ENCODE measurements at places on chromosomes 2 and 18.
A peak's percentile ranks its signal among the peaks of the same experiment; 100 is the strongest.

- DNase-seq: no peak
These were observed 14.4 kb upstream of the RPE start for GRCh38 chr2:209988010-209988409.

DNA sequence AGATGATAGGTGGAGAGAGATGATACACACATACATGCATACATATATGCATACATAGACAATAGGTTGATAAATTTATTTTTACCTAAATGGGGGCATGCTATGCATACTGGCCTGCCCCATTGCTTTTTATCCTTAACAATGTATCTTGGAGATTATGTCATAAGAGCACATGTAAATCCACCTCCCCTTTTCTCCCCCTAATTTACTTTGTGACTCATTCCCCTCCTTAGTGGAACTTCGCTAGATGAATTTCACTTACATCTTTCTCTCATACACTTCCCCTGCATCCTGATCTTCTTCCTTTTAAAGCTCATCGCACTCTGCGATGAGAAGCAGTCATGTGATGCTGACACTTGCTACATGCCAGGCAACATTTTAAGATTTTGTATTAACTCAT is 223.6 kb downstream of the C1D start:
- no peak for DNase-seq

GRCh38 chr2:24452502-24452885 is 38.6 kb upstream of the NCOA1 start:
- DNase-seq: no peak

- no peak for DNase-seq
These were observed 27.4 kb downstream of the NEMP2 start for GRCh38 chr2:190507135-190507534.

DNA sequence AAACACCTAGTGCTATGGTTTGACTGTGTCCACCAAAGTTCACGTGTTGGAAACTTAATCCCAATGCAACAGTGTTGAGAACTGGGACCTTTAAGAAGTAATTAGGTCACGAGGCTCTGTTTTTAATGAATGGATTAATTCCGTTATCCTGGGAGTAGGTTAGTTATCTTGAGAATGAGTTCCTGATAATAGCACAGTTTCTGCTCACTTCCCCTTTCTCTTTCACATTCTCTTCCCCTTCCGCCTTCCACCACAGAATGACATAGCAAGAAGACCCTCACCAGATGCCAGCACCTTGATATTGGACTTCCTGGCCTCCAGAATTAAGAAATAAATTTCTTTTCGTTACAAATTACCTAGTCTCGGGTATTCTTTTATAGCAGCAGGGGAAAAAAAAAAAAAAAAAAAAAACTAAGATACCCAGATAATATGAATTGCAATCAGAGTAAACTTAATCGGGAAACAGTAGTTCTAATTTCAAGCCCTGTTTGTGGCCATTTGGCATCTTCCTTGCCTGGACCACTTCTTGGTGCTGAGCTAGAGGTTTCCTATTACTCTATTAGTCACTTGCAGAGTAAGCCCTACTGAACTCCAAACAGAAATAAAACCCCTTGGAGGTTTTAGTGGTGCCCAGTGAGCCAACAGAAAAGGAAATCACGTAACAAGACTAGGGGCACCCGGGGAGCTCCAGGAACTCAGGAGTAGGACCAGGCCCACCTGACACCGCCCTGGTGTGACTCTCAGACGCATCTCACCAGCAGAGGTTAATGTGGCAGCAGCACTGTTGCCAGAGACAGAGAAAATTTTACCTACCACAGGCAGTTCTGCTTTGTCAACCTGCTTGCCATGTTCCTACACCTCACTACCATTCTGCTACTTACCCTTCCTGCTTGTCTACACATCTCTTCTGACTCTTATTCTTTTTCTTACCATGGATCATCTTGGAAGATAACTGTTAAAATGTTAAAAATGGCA is 147.6 kb upstream of the CAB39 start:
- DNase-seq: peak; percentile 22

- peak; percentile 91 for DNase-seq
These were observed 27.0 kb upstream of the CASP8 start for GRCh38 chr2:201233192-201233811.

DNA sequence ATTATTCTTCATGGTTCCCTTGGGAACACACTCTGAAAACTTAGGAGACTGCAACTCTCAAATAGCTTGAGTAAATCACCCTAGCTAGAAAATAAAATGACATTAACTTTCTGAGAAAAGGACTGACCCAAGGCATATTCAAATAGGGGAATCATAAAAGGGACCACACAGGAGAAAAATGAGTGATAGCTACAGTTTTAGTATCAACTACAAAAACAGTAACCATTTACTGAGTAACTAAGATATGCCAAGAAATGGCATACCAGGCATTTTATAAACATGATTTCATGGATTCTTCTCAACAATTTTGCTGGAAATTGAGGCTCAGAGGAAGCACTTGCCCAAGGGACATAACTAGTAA is 84.5 kb downstream of the AFF3 start:
- no peak for DNase-seq

GRCh38 chr2:215764441-215765048 is 248.8 kb downstream of the MREG start:
- DNase-seq: no peak

- no peak for DNase-seq
These were observed 505.8 kb downstream of the ZEB2 start for GRCh38 chr2:144014103-144014502.

DNA sequence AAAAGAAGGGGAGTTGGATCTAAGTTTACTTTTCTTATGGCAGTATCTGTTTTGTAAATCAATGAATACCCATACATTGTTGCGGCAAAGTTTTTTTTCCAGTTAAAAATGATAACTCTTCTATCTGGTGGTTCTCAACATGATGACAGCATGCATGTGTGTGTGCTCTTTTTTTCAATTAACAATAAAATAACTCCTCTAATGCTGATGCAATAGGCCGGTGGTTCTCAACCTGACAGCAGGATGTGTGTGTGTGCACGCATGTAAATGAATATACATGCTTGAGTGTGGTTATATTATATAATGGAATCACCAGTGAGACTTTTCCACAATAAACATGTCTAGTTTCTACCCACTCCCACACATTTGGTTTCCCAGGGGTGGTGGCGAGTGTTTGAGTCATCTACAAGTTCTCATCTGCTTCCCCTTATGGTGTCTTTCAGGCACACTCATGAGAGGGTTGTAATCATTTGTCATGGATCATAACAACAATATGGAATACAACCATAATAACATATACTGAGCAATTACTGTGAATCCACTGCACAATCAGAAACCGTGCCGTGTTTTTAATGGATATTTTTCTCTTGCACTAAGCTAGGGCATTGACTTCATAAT is 31.2 kb downstream of the PARD3B start:
- DNase-seq: no peak

DNA sequence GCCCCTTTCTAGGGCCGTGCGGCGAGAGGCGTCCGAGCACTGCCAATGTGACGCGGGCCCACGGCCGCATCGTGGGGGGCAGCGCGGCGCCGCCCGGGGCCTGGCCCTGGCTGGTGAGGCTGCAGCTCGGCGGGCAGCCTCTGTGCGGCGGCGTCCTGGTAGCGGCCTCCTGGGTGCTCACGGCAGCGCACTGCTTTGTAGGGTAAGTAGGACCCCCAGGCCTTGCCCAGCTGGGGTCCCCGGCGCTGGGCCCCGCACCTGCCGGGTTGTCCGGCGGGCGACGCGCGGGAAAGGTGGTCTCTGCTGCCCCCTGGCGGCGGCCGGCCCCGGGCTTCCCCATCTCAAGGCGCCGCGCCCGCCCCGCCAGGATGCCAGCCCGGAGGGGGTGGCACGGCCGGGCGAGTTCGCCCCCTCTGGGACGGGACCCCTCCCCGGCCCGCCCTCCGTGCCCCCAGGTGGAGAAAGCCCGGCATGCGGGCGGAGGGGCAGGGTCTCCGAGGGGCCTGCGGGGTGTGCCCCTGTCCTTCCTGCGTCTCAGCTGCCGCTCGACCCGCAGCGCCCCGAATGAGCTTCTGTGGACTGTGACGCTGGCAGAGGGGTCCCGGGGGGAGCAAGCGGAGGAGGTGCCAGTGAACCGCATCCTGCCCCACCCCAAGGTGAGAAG is 1.9 kb downstream of the PRSS56 start:
- DNase-seq: peak; percentile 80

DNA sequence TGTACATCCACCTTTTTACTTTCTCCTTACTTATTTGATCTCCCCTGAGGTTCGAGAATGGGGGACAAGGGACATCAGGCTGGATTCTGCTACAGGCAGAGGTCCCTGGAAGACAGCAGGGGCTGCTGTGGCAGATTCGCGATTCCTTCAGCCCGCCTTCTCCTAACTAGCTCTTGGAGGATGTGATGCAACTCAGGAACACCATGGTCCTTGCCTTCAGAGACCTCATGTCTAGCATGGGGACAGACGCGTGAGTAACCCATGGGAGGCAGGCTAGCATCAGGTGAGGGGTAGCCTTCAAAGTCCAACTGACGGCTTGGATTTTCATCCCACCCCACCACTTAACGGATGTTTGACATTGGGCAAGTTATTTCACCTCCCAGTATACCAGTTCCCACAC is 869 bp upstream of the TCF23 start:
- no peak for DNase-seq

GRCh38 chr2:67833632-67834031 is 229.2 kb downstream of the C1D start:
- DNase-seq: no peak

GRCh38 chr2:120737340-120738101 is 1.9 kb downstream of the GLI2 start:
- peak; percentile 55 for DNase-seq
